ENCODE measurements at places on chromosomes 6 and 20.

GRCh38 chr6:120278689-120279396 is 929.3 kb upstream of the MAN1A1 start:
- no peaks in the 10 kb centered on the region for H3K27me3 ChIP-seq
- H3K36me3 ChIP-seq: no peaks in the 10 kb centered on the region
- H3K4me3 ChIP-seq: no peak overlapping the region

DNA sequence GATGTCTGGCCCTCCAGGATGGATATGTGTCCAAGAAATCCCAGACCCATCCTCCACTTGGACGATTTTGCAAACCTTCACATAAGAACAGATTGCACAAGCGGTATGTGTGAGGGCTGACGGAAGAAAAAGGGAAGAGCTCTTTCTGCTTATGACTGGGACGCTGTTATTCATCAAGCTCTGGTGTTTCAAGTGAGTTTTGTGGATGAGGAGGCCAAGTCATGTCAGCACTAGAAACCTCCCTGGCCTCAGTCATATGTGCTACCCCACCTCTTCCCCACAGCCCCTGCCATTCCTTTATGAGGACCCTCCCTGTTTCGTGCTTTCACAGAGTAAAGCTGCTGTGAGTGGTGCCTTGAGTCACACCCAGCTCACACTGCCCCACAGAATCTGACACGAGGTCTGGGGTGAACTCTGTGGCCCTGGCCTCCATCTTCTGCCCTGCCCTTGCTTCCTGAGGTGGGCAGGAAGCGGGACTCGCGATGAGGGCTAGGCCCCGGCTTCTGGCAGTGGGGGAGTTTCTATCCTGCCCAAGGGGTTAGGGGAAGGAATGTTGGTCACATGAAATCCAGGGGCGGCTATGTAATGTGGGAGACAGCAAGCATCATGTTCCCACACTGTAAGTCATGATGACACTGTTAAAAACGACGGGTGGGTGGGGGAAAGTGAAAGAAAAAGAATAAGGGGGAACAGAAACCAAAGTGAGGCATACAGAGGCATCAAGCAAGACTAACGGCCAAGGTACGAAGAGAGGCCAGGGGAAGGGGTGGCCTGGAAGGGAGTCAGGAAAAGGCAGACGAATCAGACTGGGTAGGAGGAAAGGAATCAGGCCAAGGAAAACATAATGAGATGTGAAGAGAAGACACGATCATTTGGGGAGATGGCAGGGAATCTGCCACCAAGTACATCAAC is 78.1 kb downstream of the PRDM1 start:
- peaks cover 35% of the 10 kb centered on the region for H3K4me1 ChIP-seq
- DNase-seq: peak; percentile 83

GRCh38 chr6:143842902-143843676 is at the start of gene LTV1:
Gene LTV1 (plus strand): TSS chr6:143843338. CDS start chr6:143843478, 140 bp downstream.
- H3K27ac ChIP-seq: peak within 1 kb of the TSS; percentile 93
- H3K36me3 ChIP-seq: peaks cover 33% of the 10 kb centered on the region
- H3K4me3 ChIP-seq: peak within 1 kb of the TSS; percentile 77
- peaks cover 9% of the 10 kb centered on the region for H3K4me1 ChIP-seq
- no peaks in the 10 kb centered on the region for H3K27me3 ChIP-seq

DNA sequence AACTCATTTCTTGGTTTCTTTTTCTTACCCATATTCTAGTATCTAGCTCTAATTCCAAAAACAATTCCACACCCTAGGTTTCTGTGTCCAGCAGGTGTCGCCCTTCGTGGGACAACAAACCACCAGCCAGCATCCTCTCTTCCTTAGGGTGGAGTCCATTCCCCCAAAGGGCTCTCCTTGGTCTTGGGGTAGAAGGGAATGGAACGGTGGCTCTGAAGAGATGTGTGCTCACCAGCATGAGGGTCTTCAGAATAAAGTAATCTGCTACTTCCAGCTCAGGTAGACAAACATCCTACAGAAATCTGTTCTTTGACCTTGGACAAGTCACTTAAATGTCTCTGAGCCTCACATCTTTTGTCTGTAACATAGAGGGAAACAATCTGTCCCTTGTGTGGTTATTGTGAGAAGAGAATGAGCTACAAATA is 7.2 kb downstream of the HLA-DMB start:
- peaks cover 62% of the 10 kb centered on the region for H3K27me3 ChIP-seq
- H3K4me1 ChIP-seq: no peaks in the 10 kb centered on the region
- no peak overlapping the region for H3K4me3 ChIP-seq
- H3K27ac ChIP-seq: no peak overlapping the region

GRCh38 chr6:165008971-165009370 is 300.4 kb downstream of the C6orf118 start:
- H3K4me1 ChIP-seq: peaks cover 21% of the 10 kb centered on the region
- H3K4me3 ChIP-seq: no peak overlapping the region
- H3K27ac ChIP-seq: no peak overlapping the region
- no peaks in the 10 kb centered on the region for H3K36me3 ChIP-seq
- DNase-seq: peak; percentile 41

DNA sequence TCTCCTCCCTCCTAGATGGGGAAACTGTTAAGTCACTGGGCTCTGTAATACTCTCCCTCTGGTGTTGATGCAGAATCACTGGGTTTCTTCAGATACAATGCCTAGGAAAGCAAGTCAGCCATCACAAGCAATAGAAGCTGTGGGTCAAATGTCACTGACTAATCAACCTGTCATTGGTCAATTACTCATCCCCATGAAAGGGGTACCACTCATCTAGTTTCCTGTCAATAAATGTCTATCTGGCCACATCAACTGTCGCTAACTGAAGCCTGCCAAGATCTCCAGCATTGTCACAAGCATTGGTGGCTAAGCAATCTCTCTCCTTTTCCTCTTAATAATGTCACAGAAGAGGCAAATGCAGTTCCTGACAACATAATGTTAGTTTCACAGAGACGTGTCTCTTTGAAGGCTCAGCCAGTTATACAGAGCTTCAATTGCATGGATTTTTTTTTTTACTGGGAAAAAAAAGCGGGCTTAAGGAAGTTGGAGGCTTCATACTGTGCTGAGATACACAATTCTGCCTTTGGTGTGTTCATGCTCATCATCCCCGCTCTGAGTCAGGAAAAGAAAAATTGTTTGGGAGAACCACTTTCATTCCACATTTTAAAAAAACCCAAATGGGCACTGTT is 355.9 kb downstream of the BTBD9 start:
- H3K27ac ChIP-seq: no peak overlapping the region
- H3K4me3 ChIP-seq: no peak overlapping the region
- H3K27me3 ChIP-seq: no peaks in the 10 kb centered on the region
- no peak for DNase-seq
- H3K36me3 ChIP-seq: no peaks in the 10 kb centered on the region
- H3K4me1 ChIP-seq: peaks cover 10% of the 10 kb centered on the region

DNA sequence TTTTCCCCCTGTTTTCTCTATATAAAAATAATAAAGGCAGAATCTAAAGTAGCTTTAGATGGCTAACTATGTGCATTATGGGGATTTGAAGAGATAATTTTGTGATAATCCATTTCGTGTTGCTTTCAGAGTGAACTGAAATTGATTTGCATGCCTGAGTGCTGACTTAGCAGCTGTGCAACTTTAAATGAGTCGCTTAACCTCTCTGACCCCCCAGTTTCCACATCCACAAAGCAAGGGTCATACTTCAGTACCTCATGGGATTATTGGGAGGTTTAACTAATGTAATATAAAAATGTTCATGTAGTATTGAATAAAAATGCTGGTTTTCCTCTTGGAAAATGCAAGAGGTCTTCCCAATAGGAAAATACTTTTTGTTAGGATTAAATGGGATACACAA is 63.8 kb upstream of the FABP7 start:
- H3K27ac ChIP-seq: no peak overlapping the region
- H3K4me3 ChIP-seq: no peak overlapping the region
- DNase-seq: peak; percentile 60
- H3K27me3 ChIP-seq: no peaks in the 10 kb centered on the region

- no peak overlapping the region for H3K27ac ChIP-seq
- no peak for DNase-seq
- H3K4me3 ChIP-seq: no peak overlapping the region
- no peaks in the 10 kb centered on the region for H3K36me3 ChIP-seq
- H3K27me3 ChIP-seq: no peaks in the 10 kb centered on the region
Observed at GRCh38 chr20:37144856-37145404, 34.2 kb upstream of the RPN2 start.

GRCh38 chr6:44289726-44290260 is 19.5 kb downstream of the TMEM151B start:
- H3K4me1 ChIP-seq: no peaks in the 10 kb centered on the region
- H3K27ac ChIP-seq: no peak overlapping the region
- H3K4me3 ChIP-seq: no peak overlapping the region
- H3K36me3 ChIP-seq: no peaks in the 10 kb centered on the region

DNA sequence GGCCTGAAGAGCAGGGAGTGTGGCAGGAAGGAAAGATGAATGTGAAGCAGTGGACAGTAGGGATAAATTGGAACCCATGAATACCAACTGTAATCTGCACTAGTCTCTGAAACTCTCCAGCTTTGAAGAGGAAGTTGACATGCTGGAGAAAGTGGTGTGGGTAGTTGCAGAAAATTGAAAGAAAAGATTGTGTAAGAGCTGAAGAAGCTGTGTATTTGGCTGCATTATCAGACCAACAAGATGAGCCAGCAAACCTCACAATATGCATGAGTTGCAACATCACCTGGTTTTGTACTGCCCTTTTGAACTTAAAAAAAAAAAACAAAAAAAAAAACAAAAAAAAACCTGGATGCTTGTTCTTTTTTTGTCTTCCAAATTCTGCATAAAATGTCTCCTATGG is 921.9 kb upstream of the EYS start:
- H3K27ac ChIP-seq: no peak overlapping the region
- H3K4me1 ChIP-seq: no peaks in the 10 kb centered on the region
- no peak overlapping the region for H3K4me3 ChIP-seq
- no peaks in the 10 kb centered on the region for H3K27me3 ChIP-seq

- no peak for DNase-seq
- no peaks in the 10 kb centered on the region for H3K36me3 ChIP-seq
- H3K27ac ChIP-seq: no peak overlapping the region
- H3K27me3 ChIP-seq: no peaks in the 10 kb centered on the region
- H3K4me1 ChIP-seq: peaks cover 4% of the 10 kb centered on the region
Observed at GRCh38 chr6:26657256-26657655, 2.3 kb downstream of the ZNF322 start.

DNA sequence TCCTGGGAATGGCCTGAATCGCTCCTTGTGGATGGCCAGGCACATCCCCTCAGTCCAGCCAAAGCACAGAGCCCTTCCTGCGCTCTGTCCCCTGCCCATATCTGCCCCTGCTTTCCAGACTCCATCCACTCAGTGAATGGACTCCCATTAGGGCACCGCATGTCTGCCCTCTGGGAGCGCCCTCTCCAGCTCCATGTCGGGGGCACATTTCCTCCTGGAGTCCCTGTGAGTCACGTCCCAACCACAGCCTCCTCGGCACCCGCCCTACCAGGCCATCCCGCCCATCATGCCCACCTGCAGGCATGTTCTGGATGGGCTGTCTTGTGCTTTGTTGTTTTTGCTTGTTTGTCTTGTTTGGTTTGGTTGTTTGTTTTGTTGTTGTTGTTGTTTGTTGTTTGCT is 96.8 kb downstream of the PSMB1 start:
- H3K4me1 ChIP-seq: peaks cover 11% of the 10 kb centered on the region
- H3K27ac ChIP-seq: no peak overlapping the region
- H3K36me3 ChIP-seq: no peaks in the 10 kb centered on the region
- H3K4me3 ChIP-seq: no peak overlapping the region
- no peak for DNase-seq

- peaks cover 53% of the 10 kb centered on the region for H3K4me1 ChIP-seq
- peak overlapping the region; percentile 44 for H3K27ac ChIP-seq
- no peaks in the 10 kb centered on the region for H3K27me3 ChIP-seq
- H3K4me3 ChIP-seq: no peak overlapping the region
Observed at GRCh38 chr6:149852881-149853280, 11.3 kb downstream of the LRP11 start.

GRCh38 chr6:89940225-89941027 is 46.2 kb downstream of the GJA10 start:
- no peaks in the 10 kb centered on the region for H3K4me1 ChIP-seq
- H3K27ac ChIP-seq: no peak overlapping the region
- no peaks in the 10 kb centered on the region for H3K27me3 ChIP-seq
- DNase-seq: peak; percentile 69
- H3K4me3 ChIP-seq: no peak overlapping the region

GRCh38 chr20:54611708-54612412 is 136.5 kb downstream of the DOK5 start:
- DNase-seq: no peak
- no peak overlapping the region for H3K4me3 ChIP-seq
- no peaks in the 10 kb centered on the region for H3K27me3 ChIP-seq
- H3K4me1 ChIP-seq: no peaks in the 10 kb centered on the region
- H3K36me3 ChIP-seq: no peaks in the 10 kb centered on the region
- no peak overlapping the region for H3K27ac ChIP-seq

DNA sequence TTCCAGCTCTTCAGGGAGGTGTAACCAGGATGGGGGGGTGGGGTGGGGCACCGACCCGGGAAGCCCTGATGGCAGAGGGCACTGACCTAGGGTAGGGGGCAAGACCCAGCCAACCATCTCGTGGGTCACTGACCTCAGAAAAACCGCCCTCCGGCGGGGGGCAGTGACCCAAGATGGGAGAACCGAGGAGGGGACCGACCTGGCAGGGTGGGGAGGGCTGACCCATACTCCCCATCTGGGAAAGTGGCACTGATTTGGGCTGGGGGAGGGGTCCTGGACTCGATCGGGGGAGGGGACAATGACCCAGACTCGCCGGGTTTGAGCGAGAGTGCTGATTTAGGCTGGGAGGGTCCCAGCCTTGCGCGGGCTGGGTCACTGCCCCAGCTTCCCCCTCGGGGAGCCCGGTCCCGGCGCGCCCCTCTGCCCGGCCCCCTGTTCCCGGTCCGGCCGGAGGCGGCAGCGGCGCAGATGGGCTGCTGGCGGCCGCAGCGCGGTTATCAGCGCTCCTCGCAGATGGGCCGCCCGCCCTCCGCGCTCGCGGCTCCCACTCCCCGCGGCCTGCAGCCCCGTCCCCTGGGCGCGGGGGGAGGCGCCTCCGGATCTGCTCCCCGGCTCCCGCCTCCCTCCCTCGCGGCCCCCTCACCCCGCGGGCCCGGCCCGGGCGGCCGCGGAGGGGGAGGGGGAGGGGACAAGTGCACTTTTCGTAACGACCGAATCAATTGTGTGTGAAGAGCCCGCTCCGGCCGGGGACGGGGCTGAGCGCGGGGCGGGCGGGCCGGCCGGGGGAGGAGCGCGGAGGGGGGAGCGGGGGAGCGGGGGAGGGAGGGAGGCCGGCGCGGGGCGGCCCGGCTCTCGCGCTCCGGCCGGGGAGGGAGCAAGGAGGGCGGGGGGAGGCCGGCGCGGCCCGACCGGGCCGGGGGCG is 2.2 kb downstream of the NOL4L start:
- no peak overlapping the region for H3K27ac ChIP-seq
- no peaks in the 10 kb centered on the region for H3K36me3 ChIP-seq
- DNase-seq: no peak

Data from astrocyte (in vitro differentiated cells and primary cell).